Stimulated activated CD4-positive, alpha-beta T cell treated with anti-CD3 and anti-CD28 coated beads, Interleukin-1b, Interleukin-23, amount 100 ng/mL, for 4 hours (primary cell): ENCODE measurements at places on chromosomes 5 and 9.

GRCh38 chr5:112738191-112738560, 491 bp downstream of the APC start:
- no peak for DNase-seq

DNA sequence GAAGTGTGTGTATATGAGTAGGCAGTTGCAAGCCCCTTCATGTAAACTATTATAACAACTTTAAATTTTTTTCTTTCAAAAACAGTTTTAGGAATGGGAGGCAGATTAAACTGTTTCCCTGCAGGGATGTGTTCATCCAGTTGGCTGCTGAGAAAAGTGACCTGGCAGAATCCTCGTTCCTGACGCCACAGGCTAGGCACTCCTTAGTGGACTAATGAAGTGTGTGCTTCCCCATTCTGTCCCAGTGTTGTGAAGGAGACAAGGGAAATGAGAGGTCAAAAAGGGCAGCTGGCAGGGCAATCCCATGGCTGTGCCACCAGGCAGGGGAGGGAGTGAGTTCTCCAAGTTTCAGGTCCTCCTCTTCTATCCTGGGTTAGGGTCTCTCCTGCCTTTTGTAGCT, 59.8 kb downstream of the FOXD1 start:
- no peak for DNase-seq

DNA sequence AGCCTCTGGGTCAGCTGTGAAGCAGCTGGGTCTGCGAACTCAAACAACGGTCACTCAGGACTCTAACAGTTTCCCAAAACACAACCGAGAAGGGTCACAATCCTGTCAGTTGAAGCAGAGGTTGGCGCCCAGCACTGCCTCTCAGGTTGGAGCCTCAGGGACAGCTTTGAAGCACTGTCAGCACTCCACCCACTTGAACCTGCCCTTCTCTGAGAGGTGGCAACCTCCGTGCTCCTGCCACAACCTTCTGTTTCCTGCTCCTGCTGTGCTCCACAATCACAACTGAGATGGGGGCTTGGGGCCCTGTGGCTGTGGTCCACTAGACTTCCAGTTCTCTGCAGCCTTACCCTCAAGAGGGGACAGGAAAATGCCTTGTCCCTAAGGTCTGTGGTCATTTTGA, 21.7 kb upstream of the LCP2 start:
- no peak for DNase-seq

DNA sequence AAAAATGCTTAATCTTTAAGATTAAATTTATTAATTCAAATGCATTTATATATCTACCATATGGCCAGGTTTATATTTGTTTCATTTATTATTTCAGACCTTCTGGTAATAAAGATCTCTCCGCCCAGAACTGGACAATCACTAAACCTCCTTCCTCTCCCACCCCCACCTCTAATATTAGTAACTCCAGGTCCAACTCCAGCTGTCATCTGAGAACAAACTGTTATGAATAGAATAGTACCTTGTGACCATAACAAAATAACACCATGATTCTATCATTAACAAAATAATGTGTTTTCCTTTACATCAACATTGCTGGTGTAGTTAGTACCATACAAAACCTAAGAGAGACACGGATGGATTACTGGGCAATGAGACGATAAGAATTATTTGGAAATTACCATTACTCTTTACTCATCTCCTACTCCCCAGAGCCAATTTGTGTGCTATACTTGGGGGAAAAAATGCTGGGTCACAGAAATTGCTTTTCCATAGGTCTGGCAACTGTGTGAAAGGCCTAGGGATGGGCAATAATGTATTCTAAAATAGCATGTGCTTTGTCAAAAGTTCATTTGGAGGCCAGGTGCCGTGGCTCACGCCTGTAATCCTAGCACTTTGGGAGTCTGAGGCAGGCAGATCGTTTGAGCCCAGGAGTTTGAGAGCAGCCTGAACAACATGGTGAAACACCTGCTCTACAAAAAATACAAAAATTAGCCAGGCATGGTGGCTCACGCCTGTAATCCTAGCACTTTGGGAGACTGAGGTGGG, 186.1 kb downstream of the ENC1 start:
- no peak for DNase-seq

GRCh38 chr9:34496149-34496712, 26.6 kb downstream of the ENHO start:
- DNase-seq: no peak

DNA sequence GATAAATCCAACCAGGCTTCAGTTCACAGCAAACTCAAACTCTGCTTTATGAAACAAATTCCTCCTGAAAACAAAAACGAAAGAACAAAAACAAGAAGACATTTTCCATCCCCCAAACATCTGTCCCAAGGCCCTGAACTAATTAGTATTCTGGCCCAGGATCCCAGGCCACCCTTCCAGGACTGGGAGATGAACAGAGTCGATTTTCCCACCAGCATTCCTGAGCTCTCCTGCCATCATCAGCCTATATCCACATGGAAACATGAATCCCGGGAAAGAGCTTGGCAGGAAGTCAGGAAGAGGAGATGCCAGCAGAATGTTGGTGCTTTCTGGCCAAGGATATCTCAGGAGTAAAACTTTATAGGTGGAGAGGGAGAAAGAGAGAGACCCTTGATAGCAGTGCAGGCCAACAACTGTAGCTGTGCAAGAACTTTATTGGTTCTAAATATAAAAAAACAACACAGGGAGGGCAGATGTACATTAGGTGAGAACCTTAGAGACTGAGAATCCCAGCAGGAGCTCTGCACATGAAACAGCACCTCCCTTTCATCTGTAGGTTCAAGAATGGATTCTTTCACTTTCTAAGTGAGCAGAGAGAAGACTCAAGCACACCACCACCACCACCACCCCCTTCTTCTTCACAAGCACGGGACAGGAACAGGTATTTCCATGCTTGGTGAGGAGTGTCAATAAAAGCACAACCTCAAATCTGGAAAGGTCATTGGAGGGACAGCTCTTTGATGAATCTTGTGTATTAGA, 190.7 kb upstream of the TAS2R1 start:
- no peak for DNase-seq

DNA sequence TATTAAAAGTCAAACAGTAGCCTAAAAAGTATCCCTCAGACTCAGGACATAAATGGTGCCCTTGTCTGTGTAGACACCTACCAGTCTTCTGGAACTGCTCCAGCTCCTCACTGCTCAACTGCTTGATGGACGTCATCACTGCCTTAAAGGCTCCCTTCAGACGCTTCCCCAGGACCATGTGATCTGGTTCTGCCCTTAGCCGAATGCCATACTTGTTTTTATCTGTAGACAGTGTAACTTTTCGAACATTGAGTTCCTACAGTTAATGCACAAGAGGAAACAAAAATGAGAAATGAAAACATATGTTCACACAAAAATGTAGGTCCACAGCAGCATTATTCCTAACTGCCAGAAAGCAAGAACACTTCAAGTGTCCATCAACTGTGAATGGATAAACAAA, 46.2 kb downstream of the IARS1 start:
- no peak for DNase-seq

DNA sequence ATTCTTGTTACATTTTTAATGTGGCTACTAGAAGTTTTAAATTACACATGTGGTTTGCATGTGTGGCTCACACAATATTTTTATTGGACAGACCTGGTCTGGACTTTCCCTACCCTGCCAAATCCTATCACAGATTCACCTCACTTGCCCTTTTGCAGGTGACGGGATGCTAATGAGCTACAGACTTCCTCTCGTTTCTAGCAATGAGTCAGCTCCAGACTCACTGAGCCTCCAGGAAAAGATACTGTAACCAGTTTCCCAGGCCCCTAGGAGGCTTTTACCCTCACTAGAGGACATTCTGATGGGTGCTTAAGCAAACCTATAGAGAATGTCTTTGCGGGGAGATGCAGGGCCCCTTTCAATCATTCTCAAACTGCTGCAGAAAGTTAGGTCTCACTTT, 135.4 kb downstream of the WDR41 start:
- DNase-seq: no peak
